ENCODE measurements at places on chromosomes 6 and 20.

- no peak for DNase-seq
These were observed 209.4 kb upstream of the LRFN2 start for GRCh38 chr6:40796260-40797221.

DNA sequence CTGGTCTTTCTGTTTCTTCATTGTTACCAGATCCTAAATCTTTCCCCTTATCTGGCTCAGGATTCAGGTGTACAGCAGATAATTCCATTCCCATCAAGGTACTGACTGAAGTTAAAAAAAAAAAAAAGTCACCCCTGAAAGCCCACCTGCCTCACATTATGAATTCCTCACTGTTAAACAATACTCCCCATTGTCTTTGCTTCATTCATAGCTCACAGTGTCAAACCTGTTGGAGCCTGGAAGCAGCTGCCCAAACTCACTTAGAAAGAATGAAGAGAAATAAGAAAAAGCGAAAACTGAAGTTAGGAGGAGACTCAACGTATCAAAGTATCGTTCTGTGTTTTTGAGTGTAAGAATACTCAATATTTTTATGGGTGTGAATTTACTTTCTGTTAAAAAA is 1.8 kb upstream of the DCBLD1 start:
- no peak for DNase-seq

GRCh38 chr20:24686156-24686555 is 216.7 kb downstream of the SYNDIG1 start:
- no peak for DNase-seq

DNA sequence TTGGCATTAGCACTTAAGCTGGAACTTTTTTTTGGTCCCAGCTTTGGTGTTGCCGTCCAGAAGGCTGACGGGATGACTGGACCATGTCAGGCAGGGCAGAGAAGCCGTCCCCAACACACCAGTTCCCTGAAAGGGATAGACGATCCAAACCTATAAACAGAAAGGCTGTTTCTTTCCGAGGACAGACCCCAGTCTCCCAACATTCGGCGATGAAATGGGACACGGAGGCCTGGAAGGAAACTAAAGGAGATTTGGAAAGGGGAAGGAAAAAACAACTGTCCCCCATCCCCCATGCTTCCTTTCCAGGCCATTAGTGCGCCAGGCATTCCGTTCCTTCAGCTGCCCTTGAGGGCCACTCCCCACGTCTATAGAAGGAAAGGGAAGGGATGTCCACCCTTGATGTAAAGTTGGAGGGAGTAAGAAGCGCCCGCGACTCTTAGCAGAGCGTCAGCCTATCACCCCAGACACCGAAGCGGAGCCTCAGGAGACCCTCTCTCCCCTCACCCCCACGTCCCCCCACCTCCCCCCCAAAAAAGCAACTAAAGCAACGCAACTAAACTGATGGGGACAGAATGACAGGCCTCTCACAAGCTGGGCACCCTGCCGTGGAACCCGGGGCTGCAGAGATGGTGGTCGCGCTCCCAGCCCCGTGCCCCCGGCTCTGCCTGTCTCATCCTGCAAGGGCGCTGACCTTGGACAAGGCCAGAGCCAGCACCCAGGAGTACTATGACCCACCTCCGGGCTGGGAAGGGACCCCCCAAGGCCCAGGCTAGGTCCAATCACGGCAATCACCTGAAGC is 638 bp downstream of the BLCAP start:
- DNase-seq = no peak

- DNase-seq = no peak
These were observed 183.4 kb downstream of the LY86 start for GRCh38 chr6:6771964-6772363.

DNA sequence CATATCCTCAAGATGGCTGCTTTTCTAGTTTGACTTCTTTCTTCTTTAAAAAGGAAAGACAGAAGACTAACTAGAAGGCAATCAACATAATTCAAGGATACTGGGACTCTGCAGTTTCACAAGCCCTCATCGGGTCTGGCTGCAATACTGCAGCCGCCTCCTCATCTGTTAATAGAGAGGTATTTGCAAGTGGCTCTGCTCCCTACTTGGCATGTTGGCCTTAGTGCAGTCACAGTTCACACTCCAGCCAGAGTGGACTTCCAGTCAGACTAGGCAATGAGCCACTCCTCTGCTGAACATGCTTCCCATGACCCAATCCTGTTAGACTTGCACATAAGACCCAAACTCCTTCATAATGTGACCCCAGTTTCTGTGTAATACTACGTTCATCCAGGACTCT is 141.9 kb upstream of the ENPP5 start:
- no peak for DNase-seq

- DNase-seq = no peak
These were observed 1.6 kb downstream of the NQO2 start for GRCh38 chr6:3001146-3001772.

DNA sequence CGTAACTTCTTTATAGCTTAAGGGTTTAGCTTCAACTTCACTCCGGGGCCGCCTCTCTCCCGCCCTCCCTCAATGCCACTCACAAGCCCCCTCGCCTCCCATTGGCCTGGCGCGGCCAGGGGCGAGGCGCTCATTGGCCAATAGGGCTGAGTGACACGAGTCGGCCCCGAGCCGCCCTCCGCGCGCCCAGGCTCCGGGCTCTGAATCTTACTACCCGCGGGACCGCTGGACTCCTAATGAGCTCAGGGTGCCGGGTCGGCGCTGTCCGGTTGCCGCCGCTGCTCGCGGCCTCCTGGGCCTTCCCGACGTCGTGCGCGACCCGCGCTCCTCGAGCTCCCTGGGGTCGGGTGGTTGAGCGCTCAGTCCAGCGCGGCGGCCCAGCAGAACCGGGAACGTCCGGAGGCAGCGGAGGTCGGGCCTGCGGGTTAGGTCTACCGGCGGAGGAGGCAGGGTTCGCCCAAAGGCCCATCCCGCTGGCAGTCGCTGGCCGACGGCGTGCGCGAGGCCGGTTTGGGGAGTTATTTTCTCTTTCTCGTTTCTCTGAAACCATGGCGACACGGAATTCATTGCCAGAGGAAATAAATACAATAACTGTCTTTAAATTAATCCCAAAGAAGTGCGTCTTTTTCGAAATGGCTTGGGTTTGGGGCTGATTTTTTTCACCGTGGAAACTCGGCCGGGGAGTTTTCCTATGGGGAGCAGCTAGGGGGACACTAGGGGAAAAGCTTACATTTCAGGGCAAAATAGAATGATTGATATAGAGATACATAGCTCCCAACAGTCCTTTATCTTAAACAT is at the start of gene SIM1:
Gene SIM1 (minus strand): TSS at position 19 of the 798 bp plus-strand sequence. CDS start 1,453 bp downstream, outside the sequence.
- DNase-seq = no peak

DNA sequence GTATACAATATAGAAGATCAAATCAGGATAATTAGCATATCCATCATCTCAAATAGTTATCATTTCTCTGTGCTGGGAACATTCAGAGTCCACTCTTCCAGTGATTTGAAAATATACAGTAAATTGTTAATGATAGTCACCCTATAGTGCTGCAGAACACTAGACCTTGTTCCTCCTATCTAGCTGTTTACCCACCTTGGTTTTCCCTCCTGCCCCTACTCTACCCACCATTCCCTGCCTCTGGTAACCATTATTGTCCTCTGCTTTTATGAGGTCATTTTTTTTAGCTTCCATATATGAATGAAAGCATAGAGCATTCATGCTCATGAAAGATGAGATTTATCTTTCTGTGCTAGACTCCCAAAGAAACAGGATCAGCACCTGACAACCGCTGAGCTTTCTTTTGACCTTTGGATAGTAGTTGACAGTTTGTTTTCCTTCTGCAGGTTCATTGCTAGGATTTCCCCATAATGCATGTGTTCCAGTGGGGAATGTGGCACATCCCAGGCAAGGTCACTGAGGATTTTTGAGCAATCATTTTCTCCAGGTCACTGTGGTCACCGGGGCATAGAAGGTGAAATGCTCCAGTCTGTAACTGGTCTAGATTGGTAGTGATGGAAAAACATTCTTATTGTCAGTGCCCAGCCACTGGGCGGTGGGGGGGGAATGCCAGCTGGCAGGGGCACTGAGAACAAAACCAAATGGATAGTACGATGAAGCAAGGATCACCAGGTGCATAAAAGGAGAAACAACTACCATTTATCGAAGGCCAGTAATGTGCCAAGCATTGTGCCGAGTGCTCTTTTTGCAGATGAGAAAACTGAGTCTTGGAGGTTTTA is 33.6 kb upstream of the BCAS1 start:
- no peak for DNase-seq

GRCh38 chr6:160431791-160432404 is 83.7 kb downstream of the SLC22A3 start:
- no peak for DNase-seq

- DNase-seq = no peak
These were observed 40.9 kb upstream of the NNAT start for GRCh38 chr20:37479925-37480691.

DNA sequence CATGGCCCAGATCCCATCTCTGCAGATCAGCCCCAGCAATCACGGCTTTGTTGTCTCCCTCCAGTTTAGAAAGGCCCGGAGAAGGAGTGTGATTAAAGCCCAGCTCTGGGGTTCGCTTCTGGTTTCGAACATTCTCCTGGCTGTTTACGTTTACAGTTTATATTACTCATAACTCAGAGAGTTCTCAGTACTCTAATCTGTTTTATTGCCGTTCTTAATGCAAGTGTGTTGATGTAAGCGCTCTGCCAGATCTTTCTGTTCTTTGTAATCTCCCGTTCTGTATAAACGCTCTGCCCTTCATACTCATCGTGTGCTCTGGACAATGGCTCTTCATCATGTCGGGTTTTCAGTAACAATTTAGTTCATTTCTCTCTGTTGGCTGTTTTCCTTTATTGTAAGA is 118.0 kb upstream of the PRND start:
- DNase-seq = no peak

DNA sequence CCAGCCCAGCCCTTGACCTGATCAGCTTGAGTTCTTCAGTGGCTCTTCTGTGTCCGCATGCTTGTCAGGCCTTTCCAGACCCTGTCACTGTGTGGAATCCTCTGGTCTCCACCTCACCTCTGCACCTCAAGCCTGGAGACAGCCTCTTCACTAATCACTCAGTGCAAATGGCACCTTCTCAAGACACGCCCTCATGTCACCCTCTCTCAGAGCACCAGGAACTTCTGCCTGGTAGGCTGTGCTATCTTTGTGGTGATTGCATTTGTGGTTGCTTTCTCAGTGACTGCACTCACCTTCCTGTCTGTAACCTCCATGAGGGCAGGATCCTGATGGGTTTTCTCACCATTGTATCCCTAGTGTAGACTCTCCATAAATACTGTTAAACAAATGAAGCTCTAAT is 435.2 kb upstream of the CDH4 start:
- DNase-seq = peak; percentile 44

GRCh38 chr6:109506841-109507240 is 23.8 kb upstream of the ZBTB24 start:
- DNase-seq = no peak

DNA sequence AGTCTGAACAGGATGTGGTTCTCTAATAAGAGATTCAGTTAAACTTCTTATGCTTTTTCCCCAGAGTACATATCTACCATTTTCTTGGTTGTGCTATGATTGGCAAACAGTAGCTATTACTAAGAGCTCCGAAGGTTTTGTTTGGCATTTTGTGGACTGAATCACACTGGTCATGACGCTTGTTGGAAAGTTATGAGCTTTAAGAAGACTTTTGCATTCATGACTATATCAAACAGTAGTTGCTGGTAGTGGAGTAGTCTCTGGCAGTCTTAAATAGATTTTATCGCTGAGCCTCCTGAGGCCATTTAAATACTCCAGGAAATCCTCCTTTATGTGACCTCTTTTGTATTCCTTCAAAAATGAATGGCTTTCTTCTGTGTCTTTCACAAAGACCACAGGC is 40.8 kb downstream of the CCDC170 start:
- no peak for DNase-seq

DNA sequence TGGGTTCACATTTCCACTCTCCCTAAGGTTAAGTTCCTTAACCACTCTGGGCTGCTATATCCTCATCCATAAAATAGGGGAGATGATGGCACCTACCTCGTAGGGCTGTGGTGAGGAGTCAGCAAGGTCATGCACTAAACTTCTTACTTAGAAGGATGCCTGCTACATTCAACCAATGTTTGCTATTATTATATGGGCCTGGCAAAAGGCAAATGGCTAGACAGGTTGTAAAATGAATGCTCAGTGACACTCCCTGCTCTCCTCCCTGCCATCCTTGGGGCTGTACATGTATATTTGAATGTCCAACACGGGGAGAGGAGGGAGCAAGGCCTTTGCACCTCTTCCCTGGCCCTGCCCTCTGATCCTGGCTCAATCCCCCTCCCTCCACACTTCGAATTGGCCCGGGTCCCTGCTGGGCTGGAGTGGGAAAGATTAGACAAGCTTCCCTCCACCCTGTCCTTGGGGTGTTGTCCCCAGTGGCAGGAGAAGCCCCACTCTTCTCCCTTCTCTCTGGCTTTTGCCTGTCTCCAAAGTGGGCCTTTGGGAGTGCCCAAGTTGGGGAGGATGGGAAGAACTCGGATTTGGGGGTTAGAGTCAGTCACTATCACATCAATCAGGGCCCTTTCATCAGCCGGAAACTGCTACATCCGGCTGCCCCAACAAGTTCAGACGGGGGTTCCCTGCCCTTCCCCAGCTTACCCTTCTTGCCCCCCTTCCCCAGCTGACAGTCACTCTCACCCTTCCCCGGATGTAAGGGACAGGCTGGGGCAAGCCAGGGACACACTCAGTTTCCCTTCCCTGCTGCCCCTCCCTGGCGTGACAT is 36.3 kb upstream of the VEGFA start:
- DNase-seq = peak; percentile 72

DNA sequence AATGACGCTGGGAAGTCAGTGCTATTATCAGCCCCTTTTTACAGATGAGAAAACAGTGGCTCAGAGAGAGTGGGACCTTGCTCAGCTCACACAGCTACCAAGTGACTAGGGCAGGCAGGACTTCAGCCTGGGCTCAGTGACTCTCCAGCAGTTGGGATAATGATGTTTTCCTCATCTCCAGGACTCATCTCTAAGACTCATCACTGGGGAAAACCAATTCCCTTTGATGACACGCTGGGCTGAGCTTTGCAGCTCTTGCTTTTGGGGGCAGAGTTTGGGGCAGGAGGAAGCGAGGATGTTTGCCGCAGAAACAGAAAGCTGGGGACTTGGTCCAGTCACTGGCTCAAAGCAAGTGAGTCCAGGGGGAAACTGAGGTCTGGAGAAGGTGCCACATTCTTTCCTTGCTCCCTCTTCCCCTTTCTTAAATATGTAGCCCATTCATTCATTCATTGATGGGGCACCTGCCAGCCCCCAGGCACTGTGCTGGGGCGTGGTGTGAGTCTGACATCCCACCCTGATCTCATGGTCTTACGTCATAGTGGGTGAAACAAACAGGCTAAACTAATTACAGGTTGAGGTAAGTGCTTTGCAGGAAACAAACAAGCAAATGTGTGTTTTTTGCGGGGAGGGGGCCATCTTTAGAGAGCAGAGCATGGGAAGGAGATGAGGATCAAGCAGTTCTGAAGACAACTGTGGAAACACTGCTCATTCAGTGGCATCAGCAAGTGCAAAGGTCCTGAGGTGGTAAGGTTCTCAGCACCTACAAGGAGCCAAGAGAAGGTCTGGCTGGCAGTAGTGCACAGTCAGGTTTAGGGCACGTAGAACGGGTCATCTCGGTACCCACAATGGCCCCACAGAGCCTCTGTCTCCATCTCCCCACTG is 74.4 kb upstream of the PMEPA1 start:
- no peak for DNase-seq

GRCh38 chr20:5072756-5073659 is 46.8 kb downstream of the PCNA start:
- DNase-seq = no peak

- DNase-seq = no peak
These were observed 79.6 kb downstream of the CDK19 start for GRCh38 chr6:110735666-110736065.

Data from Jurkat, Clone E6-1 (cell line).